Brain microvascular endothelial cell (primary cell): ENCODE measurements at places on chromosomes 1 and 21.

GRCh38 chr1:53129891-53130597 is 12.4 kb downstream of the SLC1A7 start:
- DNase-seq, result no peak

- DNase-seq, result no peak
Observed at GRCh38 chr1:21329209-21329844, 39.1 kb upstream of the ECE1 start.

- DNase-seq, result no peak
Observed at GRCh38 chr1:69294171-69294570, 273.6 kb upstream of the LRRC7 start.

GRCh38 chr1:216140730-216141524 is 282.3 kb downstream of the USH2A start:
- DNase-seq, result no peak

- DNase-seq, result no peak
Observed at GRCh38 chr1:229128066-229128608, 142.8 kb upstream of the RAB4A start.

GRCh38 chr1:209417761-209418160 is 165.8 kb upstream of the CAMK1G start:
- no peak for DNase-seq

DNA sequence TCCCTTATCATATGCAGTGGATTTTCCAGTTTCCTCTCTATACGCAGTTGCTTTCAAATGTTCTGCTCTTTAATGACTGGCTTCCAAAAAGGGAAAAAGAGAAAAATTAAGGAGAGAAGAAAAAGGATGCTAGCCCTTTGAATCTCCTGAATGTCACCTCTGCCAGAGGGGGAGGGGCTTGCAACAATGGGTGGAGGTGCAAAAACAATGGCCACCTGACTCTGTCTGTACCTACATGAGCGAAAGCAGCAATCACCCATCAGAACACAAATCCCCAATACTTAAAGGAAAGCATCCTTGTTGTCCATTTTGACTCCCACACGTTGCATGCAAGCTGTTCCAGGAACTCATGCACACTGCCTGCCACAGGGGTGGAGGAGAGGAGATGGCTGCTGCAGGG is 61.2 kb downstream of the CCDC30 start:
- no peak for DNase-seq

- DNase-seq, result no peak
Observed at GRCh38 chr1:225539575-225539974, 111.7 kb upstream of the LBR start.

DNA sequence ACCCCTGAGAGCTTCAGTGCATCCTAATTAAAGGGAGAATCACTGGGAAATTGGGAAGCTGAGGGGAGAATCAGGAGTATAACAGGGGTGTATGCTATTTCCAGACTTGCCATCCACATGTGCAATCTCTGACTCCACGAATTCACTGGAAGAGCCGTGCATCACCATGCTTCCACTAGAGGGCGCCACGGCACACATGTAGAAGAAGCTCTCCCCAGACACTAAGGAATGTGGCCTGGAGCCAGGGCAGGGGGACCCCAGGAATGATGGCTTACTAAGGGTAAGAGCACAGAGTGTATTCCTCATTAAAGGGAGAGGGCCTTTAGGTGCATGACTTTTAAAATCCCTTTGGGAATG is 81.5 kb downstream of the ABCA4 start:
- DNase-seq, result peak; percentile 74

- no peak for DNase-seq
Observed at GRCh38 chr1:82606546-82606945, 805.8 kb downstream of the ADGRL2 start.

- no peak for DNase-seq
Observed at GRCh38 chr1:53241828-53242227, 3.5 kb upstream of the MAGOH start.

DNA sequence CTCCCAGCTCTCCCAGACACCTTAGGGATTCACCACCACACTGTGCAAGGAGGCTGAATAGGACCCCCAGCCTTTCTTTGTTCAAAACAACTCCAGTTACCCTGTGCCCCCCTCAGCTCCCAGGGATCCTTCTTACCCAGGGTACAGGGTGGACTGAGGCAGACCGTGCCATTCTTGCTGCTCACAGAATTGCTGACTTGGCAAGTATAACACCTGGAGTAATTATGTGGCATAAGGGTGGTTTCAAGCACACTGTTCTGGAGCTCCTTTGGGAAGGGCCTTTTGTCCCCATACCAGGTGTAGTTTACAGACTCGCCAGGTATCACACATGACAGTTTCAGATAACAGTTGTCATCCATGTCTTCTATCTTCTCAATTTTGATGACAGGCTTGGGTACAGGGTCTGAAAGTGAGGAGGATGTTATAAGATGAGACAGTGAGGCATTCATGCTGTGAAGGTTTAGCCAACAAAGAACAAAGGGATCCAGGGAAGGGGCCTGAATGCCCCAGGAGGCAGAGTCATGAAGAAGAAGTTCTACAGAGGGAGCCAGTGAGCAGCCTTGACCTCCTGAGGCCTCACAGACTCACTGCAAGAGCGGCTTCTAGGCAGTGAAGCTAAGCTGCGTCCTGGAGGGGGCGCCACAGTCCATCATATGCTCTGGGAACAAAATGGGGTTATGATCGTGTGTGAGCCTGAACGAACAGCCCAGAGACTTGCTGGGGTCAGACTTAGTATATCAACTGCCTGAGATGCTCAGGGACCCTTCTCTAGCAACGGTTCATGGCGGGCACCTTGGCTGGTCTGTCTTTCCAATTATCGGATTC is 30.3 kb downstream of the CD48 start:
- peak; percentile 13 for DNase-seq

DNA sequence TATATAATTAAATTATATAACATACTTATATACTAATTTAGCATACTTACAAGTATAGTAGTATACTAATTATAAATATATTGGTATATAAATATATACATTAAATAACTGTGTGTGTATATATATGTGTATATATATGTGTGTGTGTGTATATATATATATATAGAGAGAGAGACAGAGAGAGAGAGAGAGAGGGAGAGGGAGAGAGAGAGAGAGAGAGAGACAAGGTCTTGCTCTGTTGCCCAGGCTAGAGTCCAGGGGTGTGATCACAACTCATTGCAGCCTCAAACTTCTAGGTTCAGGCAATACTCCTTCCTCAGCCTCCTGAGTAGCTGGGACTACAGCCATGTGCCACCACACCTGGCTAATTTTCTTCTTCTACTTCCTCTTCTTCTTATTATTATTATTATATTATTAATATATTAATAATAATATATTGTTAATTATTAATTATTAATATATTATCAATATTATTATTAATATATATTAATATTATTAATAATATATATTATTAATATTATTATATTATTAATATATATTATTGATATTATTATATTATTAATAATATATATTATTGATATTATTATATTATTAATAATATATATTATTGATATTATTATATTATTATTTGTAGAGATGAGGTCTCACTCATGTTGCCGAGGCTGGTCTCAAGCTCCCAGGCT is 185.5 kb downstream of the CRB1 start:
- DNase-seq, result no peak

GRCh38 chr1:9374748-9375341 is 82.2 kb downstream of the SPSB1 start:
- no peak for DNase-seq

DNA sequence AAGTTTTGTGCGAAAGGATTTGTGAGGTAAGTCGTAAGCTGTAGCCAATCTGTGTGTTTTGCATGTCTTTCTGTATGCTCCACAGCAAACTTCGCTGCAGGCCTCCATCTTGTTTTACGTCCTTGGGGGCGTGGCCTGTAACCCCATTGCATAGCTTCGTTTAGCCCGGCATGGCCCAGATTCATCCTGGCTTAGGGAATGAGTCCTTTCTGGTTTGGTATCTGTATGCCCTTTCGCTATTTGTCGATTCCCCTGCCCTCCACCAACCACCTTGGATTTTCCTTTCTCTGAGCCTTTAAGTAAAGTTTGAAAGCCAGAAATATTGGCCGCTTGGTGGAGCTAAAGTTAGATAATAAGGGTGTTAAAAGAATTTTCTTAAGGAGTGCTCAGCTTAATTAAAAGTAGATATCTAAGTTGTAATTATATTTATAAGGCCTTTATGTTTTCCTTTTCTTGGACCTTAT is 1.1 kb downstream of the THEM4 start:
- DNase-seq, result no peak

DNA sequence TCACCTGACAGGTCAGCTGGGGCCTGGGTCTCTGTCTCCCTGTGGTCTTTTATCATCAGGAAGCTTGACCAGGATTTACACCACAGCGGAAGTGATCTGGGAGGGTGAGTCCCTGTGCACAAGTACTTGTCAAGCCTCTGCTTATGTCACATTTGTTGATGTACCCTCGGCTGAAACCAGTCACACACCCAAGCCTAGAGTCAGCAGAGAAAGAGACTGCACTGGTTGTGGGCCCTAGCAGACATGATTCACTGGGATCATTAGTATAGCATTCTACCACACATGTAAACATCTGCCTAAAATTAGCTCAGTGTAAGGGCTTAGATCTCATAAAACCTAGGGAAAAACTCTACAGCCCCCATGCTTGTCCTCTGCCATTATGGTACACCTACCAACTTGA is 79.3 kb upstream of the LAMC2 start:
- peak; percentile 20 for DNase-seq

DNA sequence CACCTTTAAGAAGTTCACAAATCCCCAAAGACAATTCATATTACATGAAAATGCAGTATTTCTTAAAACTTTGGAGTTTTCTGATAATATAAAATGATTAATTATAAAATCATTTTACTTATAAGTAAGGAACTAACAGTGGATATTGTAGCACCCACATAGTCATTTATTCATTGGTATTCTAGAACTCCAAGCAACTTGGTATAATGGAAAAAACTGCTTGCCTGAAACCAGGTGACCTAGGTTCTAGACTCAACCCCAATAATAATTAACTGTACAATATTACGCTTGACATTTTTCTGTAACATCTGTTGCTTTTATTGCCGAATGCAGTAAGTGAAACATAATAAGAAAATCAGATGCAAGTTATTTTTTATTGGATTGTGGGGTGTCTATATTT is 2.4 kb downstream of the PLA2G4A start:
- DNase-seq, result no peak

- peak; percentile 55 for DNase-seq
Observed at GRCh38 chr21:45138199-45139002, 64.0 kb downstream of the ADARB1 start.

GRCh38 chr1:215640429-215641148 is 73.5 kb downstream of the KCTD3 start:
- no peak for DNase-seq

GRCh38 chr1:205381305-205381704 is 24.6 kb upstream of the KLHDC8A start:
- no peak for DNase-seq

DNA sequence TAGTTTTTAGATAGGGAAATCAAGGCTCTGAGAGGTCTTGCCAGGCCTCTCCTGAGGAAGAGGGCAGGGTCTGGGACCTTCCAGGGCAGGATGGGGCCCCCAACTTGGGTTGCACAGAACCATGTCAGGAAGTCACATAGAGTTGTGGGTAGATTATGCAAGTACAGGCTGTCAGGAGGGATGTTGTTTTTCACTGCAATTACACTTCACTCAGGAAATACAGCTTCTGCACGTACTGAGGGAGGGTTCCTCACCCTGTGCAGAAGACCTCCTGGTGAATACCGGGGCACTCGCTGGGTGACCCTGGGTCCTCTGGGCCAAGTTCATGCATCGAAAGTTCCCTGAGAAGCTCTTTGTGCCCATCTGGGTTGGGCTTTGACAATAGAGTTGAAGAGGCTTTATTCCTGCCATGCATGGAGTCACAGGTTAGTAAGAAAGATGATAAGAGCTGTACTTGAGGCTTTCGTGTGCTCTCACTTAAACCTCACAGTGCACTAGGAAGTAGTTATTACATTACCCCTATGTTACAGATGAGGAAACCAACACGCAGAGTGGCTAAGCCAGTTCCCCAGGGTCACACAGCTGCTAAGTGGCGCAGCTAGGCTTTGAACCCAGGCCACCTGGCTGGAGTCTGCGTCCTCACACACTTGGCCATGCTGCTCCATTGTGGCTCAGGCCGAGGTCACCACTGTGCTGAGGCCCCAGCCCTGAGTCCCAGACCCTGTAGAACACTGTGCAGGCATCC is 16.2 kb upstream of the TNFRSF1B start:
- DNase-seq, result no peak

GRCh38 chr1:208107425-208108212 is 136.6 kb downstream of the PLXNA2 start:
- peak; percentile 82 for DNase-seq

DNA sequence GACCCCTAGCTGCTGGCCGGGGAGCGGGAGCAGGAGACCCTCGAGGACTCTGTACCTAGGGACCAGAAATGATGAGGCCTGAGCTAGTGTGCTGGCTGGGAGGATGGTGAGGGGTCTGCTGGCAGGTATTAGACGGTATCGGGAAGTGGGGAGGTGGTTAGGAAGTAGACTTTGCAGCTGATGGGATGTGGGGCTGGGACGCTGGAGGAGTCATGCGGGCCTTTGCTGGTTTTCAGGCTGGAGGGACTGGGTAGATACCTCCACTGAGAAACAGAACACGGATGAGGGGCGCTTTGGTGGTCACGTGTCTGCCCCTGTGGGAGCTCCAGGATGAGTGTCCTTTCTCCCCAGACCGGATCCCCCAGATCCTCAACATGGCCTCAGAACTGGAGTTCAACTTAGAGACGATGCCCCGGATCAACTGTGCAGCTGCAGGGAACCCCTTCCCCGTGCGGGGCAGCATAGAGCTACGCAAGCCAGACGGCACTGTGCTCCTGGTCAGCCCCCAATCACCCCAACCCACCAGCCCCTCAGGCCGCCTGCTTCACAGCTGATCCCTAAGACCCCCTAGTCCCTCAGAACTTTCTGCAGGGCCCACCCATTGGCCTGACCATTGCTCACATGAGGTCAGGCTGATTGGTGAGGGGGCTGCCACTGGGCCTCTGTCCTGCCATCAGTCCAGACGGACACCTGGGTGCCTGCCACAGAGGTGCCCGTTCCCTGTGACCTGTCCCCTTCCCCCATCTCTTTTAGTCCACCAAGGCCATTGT is 8.0 kb downstream of the TIE1 start:
- DNase-seq, result no peak

- no peak for DNase-seq
Observed at GRCh38 chr1:109485001-109485400, 1.3 kb downstream of the ATXN7L2 start.

- peak; percentile 33 for DNase-seq
Observed at GRCh38 chr1:48817505-48818114, 40.9 kb upstream of the BEND5 start.

GRCh38 chr1:224042557-224043118 is 71.3 kb upstream of the FBXO28 start:
- DNase-seq, result no peak

DNA sequence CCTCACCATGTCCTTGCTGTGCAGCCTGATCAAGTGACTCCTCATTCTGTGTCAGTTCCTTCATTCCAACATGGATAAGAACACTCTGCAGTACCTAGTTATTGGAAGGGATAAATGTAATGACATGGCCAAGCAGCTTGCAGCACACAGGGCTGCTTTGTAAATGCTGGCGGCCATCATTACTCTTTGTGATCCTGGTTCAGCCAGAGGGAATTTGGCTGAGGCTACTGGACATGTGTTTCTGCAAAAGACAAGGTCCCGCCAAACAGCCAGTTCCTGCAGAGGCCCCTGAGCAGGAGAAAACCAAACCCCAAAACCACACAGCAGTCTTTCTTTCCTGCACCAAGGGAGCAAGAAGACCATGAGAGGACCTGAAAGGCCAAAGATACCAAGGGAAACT is 495.8 kb downstream of the AJAP1 start:
- no peak for DNase-seq
